ENCODE measurements at places on chromosomes 6 and 20. TPM values are rescaled to one million over a fixed set of nuclear protein-coding genes. Genes with fewer than 3 reads are reported as not detected.

LPA gene
- 1.3 TPM for total RNA-seq

TFAP2A gene
- total RNA-seq = 0.89 TPM

GFOD1 gene
- 17.4 TPM for total RNA-seq

IMPG1 gene
- not detected for total RNA-seq

ASCC3 gene
- total RNA-seq = 31.1 TPM

LTB gene
- 4.9 TPM for total RNA-seq

RALY gene
- 116 TPM for total RNA-seq

C4A gene
- 179 TPM for total RNA-seq

RAET1L gene
- not detected for total RNA-seq

Measured in mucosa of gallbladder (tissue), 1 donor.